Ascending aorta (tissue), 2 donors: ENCODE measurements at places on chromosomes 13 and 19.

GRCh38 chr19:18594096-18594823 lies 5.7 kb downstream of the REX1BD start:
- DNase-seq = no peak

DNA sequence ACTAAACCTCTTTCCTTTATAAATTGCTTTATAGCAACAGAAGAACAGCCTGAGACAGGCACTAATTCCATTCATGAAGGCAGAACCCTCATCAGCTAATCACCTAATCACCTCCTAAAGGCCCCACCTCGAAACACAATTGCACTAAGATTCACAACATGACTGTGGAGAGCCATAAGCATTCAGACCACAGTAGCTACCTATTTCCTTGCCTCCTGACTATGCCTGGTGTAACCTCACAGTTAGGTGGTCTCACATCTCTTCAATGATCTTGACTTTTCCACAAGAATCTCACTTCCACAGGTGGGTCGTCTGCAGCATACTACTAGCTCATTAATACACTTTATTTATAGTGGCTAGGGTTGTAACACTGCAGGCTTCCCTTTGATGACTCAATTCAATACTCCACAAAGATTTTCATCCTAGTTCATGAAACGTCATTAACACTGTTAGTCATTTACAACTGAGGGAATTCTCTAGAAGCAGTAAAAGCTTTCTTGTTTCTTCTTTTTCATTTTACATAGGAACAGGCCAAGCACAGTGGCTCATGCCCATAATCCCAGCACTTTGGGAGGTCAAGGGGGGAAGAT lies 27.1 kb downstream of the STK24 start:
- no peak for DNase-seq

DNA sequence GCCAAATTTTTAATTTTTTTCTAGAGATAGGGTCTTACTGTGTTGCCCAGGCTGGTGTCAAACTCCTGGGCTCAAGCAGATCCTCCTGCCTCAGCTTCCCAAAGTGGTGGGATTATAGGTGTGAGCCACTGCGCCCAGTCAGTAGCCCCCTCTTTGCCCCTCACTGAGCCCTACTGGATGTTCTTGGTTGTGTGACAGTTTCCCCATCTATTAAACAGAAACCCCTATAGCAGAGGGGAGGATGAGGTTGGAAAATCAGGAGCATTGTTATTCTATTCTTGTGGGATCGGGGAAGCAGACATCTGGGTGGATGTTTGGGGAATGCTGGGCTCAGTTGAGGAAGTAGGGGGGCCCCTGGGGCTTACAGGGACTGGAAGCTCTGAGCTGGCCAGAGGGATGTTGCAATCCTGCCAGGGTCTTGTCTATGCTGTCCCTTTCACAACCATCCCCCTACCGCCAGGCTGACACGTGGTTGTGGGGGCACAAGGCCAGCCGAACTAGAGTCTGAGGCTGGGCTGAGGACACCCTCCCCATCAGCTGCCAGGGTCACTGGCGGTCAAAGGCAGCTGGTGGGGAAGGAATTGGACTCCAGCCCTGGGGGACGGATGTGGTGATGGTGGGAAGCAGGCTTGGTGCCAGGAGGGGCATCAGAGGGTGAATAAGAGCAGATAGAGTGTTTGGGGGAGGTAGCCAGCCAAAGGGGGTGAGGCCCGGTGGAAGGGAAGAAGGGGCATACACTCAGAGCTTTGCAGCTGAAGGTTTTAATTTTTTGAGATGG lies 10.9 kb downstream of the APOC1 start:
- peak; percentile 83 for DNase-seq

DNA sequence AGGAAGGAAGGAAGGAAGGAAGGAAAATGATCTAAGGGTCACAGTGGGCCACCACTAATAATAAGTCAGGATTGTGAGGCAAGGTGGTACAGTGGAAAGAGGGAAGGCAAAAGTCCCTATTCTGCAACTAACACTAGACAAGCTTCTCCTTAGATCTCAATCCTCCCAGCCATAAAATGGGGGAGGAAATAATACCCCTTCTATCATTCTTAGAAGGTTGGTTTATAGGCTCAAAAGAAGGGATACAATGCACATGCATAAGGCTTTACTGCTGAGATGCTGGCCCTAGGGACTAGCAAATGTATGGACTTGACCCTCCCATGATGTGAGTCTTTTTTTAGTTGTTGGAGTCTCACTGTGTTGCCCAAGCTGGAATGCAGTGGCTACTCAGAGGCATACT lies 167.7 kb upstream of the ZNF507 start:
- DNase-seq = no peak

GRCh38 chr19:12891553-12892021 lies 627 bp downstream of the GCDH start:
- no peak for DNase-seq

- no peak for DNase-seq
Observed at GRCh38 chr13:110392510-110393240, 85.6 kb downstream of the COL4A2 start.

DNA sequence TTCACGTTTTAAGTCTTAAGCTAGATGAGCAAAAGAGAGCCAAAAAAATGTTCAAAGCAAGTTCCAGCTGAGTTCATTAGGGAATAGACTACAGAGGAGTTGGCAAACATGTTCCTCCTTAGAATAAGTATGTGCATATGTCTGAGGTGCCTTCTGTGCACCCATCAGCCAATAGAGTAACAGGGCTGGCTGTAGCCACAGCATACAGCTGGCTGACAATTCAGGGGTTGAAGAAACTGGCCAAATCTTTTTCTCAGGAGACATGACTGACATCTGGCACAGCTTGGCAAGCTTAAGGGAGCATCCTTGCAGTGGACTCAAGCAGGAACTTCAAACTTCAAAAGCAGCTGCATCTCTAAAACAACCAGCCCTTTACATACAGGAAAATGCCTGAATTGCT lies 414.8 kb upstream of the PCDH20 start:
- DNase-seq = no peak

DNA sequence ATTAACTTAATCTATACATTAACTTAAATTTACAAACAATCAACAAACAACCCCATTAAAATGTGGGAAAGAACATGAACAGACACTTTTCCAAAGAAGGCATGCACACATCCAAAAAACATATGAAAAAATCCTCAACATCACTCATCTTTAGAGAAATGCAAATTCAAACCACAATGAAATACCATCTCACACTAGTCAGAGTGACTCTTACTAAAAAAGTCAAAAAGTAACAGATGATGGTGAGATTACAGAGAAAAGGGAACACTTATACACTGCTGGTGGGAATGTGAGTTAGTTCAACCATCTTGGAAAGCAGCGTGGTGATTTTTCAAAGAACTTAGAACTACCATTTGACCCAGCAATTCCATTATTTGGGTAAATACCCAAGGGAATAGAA lies 759.2 kb upstream of the SLITRK1 start:
- no peak for DNase-seq

- DNase-seq = peak; percentile 86
Observed at GRCh38 chr19:1069009-1069779, 2.2 kb downstream of the ARHGAP45 start.

DNA sequence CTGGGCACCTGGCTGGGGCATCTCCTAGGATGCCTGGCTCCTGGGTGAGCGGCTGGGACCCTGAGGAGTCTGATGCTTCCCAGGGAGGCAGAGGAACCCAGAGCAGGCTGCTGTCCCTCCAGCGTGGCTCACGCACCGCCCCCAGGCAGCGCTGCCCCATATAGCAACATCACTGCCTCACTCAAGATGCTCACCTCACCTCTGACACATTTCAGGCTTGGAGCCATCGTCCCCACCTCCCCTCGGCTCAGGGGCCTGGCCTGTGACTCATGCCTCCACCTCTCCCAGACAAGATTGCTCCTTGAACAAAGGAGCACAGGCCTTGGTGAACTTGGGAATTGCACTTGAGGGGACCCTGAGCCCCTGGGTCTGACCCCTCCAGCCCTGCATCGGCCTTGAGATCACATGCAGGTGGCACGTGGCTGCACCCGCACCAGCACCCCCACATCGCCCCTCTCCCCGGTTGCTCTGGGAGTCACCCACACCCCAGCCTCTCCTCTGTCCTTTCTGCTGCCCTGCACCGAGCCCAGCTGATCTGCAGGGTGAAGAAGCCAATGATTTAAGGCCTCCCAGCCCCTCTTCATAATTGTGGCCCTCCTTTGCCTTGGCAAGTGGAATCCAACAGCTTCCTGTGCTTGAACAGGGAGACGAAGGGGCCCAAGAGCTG lies 11.2 kb downstream of the CEBPA start:
- no peak for DNase-seq

DNA sequence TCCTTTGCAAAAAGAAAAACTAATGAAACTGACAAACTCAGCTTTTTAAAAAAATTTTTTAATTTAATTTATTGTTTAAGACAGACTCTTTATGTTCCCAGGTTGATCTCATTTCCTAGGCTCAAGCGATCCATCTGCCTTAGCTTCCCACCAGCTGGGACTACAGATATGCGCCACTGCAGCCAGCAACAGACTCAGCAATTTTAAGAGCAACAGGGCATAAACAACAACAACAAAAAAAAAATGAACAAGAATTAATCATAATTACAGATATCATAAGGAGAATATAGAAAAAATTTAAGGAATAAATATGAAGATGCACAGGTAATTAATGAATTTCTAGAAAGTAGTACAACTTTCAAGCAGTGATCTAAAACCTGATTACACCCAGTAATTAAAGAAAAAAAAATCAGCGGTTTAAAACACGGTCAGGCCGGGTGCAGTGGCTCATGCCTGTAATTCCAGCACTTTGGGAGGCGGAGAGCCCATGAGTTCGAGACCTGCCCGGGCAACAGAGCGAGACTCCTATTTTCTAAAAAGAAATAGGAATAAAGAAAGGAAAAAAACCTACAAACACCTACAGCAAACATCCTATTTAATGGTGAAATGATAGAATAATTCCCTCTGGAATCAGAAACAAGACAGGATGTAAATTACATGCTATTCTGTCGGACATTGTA lies 1.4 kb downstream of the ZNF699 start:
- DNase-seq = no peak

DNA sequence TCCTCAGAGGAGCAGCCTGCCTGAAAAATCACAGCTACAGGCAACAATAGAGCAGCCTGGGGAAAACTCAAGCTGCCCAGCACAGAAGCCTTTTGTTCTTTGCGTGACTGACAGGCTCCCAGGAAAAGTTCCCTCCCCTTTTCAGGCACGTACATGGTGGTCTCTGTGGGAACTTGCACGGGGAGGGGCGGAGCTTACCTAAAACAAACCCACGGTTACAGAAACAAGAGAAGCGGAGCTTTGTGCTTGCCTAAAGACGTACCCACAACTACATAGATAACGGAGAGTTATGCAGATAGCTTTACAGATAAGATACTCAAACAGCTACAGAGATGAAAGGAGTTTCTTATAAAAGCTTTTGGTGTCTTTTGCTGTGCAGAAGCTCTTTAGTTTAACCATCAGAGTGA lies 11.4 kb downstream of the ETFB start:
- DNase-seq = no peak

GRCh38 chr19:6739883-6740588 lies 556 bp downstream of the TRIP10 start:
- DNase-seq = no peak

GRCh38 chr13:102020611-102021216 lies 381.1 kb downstream of the FGF14 start:
- no peak for DNase-seq

- DNase-seq = no peak
Observed at GRCh38 chr13:88857256-88857655, 1186.1 kb downstream of the SLITRK5 start.

- no peak for DNase-seq
Observed at GRCh38 chr13:58963321-58963720, 1200.4 kb downstream of the DIAPH3 start.

- no peak for DNase-seq
Observed at GRCh38 chr13:25046274-25046984, 49.5 kb upstream of the PABPC3 start.

DNA sequence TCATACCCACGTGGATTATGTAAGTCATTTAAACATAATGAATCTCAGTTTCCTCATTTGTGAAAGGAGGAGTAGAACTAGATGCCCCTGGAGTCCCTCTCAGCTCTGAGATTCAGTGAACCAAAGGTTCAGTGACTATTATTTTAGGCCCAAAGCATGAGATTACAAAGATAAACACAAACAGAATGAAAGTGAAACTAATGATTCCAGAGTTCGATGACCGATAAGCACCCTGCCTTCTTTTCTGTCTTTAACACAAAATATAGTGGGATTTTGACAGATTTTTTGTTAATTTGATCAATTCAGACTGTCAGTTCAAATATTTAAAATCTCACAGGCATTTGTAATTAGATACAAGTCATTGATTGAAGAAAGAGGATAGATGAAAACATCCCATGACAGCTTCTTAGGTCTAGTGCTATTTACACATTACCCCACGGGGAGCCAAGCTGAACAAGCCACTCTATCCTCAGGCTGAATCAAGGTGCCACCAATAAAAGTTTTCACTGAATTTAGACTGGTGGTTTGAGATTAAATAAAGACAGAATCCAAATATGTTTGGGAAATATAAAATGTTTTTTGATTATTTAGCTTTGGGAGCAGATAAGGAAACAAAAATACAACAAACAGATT lies 64.6 kb upstream of the RAP2A start:
- DNase-seq = no peak

GRCh38 chr13:51122868-51123566 lies 11.9 kb upstream of the C13orf42 start:
- DNase-seq = no peak

- DNase-seq = no peak
Observed at GRCh38 chr13:51839711-51840540, 5.1 kb downstream of the TMEM272 start.

- no peak for DNase-seq
Observed at GRCh38 chr13:109088624-109088917, 459.2 kb downstream of the MYO16 start.

DNA sequence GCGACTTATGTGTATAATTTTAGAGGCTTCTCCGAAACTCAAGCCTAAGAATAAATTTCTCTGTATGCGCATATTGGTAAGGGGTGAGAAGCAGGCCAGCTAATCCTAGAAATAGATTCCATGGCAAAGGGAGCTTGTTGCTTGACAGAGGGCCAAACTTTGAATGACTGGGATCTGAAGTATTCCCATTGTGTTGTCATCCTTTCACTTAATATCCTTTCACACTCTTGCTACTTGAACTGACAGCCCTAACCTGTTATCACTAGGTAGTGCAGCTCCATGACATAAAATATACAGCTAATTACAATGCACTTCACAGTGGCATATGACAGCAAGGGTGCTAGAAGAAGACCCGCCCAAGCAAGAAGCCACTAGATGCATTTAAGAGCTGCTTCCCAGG lies 309.8 kb downstream of the OXGR1 start:
- no peak for DNase-seq
